Activated CD8-positive, alpha-beta memory T cell treated with anti-CD3 and anti-CD28 coated beads for 1 hour (primary cell): ENCODE measurements at places on chromosomes 3 and 15.

DNA sequence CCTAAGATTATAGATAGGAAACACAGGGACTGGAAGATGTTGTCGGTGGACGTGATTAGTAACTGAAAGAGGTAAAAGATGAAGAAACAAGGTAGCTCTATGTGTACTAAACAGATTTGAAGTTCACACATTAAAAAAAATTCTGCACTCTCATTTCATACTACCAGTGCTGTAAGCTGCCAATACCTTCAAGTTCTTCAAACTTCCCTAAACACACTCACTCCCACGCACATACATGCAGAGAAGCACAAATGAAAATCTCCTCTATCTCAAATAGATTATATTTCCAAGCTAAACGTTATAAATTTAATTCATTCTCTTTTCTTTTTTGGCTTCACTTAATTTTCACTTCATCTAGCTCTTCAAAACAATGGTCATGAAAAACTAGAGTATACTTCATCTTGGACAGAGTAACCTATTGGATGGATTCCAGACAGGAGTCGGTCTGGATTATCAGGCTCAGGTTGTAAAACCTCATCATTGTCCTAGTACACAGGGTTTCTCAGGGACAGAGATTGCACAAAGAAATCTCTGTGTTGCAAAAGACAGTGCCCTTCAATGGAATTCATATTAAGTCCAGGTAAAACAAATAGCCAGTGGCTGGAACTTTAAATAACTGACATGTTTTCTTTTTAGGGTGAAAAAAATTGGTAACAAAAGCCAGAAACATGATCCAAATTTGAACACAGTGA is 408.1 kb upstream of the ZNF385D start:
- no peak for DNase-seq

DNA sequence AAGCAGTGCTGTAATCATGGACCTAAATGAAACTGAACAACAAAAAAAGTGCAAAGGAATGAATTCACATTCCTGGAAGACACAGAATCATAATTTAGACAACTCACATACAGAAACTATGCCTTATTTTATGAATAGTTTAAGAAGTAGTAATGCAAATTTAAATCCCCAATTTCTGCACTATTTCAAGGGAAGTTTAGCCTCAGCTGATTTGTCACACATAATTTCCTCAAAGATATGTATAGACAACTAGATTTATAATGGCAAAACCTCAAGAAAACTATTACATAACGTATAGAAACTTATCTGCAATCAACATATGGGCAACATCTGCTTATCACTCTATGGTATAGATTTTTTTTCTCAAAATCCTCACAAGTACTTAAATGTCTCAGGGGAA is 7.8 kb upstream of the PTX3 start:
- DNase-seq, result no peak

DNA sequence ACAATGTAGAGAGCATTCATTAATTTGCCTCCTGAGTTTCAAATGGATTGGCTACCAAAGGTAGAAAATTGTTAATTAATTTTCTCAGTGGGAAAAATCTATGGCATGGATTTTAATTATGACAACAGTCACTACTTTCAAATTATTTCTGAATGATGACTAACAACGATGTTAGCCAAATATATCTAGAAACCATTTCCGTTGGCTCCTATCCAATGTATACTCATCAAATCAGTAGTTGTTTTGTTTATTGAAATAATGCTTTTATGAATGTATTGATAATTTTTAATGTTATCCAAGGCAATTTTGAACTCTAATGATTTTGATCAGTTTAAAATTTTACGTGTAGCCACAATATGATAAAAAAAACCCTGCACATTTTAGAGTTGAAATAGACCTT is 333.4 kb downstream of the NAALADL2 start:
- no peak for DNase-seq

- DNase-seq, result no peak
Measured at GRCh38 chr3:133135306-133135705, 97.1 kb downstream of the TMEM108 start.

- no peak for DNase-seq
Measured at GRCh38 chr3:10162185-10162584, 2.5 kb upstream of the IRAK2 start.

DNA sequence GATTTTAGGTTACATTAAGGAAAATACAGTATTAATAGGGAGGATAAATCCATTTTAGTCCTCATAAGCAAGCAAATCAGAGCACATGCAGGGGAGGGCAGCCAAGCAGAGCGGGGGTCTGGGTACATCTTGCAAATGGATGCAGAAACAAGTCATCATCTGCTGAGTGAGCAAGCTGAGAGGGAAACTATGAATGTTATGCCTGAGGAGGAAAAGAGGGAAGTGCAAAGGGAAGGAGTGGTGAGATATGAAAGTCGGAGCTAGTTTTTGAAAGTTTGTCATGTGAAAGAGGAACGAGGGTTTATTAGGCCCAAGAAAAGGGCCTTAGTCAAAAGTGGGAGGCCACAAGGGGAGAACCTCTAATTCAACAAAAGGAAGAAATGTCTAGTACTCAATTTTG is 15.4 kb downstream of the PTX3 start:
- no peak for DNase-seq
